HFFc6 (cell line): ENCODE measurements at places on chromosomes 7 and 10. TPM values are rescaled to one million over a fixed set of nuclear protein-coding genes. Genes with fewer than 3 reads are reported as not detected.

GRCh38 chr10:92689663-92690210, at the start of gene HHEX:
TSS of gene HHEX (plus strand) at chr10:92689955. CDS start at chr10:92689987, 32 bp downstream.
- DNase-seq = no peak
- peak within 1 kb of the TSS; percentile 86 for H3K4me3 ChIP-seq
- H3K27ac ChIP-seq = peak within 1 kb of the TSS; percentile 80
- H3K27me3 ChIP-seq = peaks cover 6% of the 10 kb centered on the region; the same call in 1 of the 2 replicates
- H3K36me3 ChIP-seq = peaks cover 23% of the 10 kb centered on the region
- peaks cover 16% of the 10 kb centered on the region for H3K4me1 ChIP-seq

GRCh38 chr10:65367706-65368105, 1558.1 kb upstream of the LRRTM3 start:
- H3K36me3 ChIP-seq = no peaks in the 10 kb centered on the region
- H3K27me3 ChIP-seq = no peaks in the 10 kb centered on the region; the same call in 1 of the 2 replicates
- H3K4me3 ChIP-seq = no peak overlapping the region
- no peak for DNase-seq

DNA sequence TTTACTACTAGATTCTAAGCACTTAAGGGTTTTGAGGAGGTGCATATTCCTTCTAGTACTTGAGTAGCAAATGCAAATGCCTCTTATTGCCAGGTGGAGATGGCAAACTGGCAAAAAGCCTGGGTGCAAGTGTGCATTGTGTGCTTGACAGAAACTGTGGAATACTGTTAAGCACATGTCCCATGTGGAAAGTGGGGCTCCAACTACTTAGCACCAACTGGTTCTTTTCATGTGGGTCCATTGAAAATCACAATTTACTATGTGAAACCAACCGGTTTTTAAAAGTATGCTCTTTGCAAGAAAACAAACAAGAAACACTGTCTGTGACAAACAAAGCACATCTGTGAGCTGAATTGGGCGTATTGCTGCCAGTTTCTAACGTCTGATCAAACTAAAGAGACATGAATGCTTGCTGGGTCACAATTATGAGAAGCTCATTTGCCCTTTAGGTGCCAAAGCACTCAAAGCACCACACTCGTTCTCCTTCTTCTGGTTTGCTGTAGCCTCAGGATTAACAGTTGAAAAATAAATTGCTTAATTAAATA, 197.4 kb downstream of the SEMA3E start:
- H3K4me3 ChIP-seq = no peak overlapping the region
- no peak overlapping the region for H3K27ac ChIP-seq
- no peaks in the 10 kb centered on the region for H3K27me3 ChIP-seq
- H3K36me3 ChIP-seq = no peaks in the 10 kb centered on the region
- H3K4me1 ChIP-seq = no peaks in the 10 kb centered on the region

Gene FAM25C
- not detected in 3 replicates for total RNA-seq
